ENCODE measurements at places on chromosomes 4 and X.
A peak's percentile ranks its signal among the peaks of the same experiment; 100 is the strongest.

DNA sequence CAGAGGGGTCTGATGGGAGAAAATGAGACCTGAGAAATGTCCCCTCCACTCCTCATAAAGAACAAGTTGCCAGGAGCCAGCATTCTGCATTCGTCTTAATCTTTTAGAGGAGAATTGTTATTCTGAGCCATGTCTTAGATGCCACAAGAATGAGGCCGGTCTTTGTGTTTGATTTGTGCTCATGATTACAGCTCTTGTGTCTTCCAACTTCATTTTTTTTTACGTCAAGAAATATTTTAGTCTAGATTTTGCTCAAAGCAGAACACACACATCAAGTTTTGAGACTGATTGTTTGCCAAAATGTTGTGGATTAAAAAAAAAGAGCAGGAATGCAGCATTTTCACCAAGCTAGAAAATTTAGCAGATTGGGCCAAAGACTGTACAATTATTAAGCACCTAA, 130.6 kb upstream of the PITX2 start:
- DNase-seq, result no peak

GRCh38 chr4:52833941-52834525, 28.1 kb upstream of the RASL11B start:
- no peak for DNase-seq

DNA sequence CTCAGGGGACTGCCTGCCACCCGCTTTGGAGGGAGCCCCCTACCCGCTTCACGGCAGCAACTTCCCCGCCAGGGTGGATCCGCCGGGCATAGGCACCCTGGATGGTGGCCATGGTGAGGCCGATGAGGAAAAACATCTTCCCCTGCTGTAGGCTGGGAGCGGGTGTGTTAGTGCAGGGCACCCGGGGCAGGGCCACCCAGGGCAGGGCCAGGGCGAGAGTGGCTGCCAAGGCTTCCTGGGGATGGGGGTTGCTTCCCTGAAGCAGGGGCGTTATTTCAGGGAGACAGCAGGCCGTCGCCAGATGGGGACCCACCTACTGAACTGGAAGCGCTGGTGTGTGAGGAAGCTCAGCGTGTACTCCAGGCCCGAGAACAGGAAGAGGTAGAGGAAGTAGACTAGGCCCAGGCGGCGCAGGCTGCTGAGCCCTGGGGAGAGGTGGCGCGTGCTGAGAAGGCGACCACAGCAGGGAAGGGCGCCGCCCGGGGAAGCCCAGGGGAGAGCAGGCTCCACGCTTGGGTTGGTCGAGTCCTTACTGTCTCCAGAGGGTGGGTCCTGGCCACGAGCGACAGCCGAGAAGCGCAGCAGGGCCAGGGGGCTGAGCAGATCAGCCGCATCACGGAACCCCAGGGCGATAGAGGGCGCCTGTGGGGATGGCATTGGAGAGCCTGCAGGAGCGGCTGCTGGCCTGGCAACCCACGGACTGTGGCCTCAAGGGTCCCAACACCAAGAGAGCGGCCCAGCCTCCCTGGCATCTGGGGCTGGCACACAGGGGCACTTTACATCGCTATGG, 31.5 kb downstream of the NOP14 start:
- DNase-seq, result no peak

DNA sequence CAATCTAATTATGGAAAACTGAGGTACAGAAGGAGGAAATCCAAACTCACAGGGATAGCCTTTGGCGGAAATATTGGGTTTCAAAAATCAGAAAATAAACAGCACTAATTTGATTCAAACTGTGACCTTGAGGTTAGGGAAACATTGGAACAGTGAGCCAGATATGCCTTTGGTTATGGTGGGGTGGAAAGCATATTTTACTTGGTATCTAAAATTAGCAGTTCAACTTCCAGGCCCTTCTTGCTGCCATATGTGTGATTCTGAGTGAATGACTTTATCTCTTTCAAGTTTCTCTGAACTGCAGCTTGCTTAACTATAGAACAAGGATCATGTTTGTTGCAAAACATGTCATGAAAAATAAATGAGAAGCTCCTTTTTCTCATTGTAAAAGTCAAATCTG, 240.9 kb upstream of the VEGFC start:
- no peak for DNase-seq

GRCh38 chr4:7087036-7087435, 19.2 kb upstream of the GRPEL1 start:
- no peak for DNase-seq

GRCh38 chrX:111504941-111505340, 6.5 kb upstream of the SERTM2 start:
- DNase-seq, result no peak

GRCh38 chr4:36088542-36088941, 155.8 kb downstream of the ARAP2 start:
- DNase-seq, result peak; percentile 59

GRCh38 chrX:20461002-20461401, 194.3 kb upstream of the RPS6KA3 start:
- no peak for DNase-seq

DNA sequence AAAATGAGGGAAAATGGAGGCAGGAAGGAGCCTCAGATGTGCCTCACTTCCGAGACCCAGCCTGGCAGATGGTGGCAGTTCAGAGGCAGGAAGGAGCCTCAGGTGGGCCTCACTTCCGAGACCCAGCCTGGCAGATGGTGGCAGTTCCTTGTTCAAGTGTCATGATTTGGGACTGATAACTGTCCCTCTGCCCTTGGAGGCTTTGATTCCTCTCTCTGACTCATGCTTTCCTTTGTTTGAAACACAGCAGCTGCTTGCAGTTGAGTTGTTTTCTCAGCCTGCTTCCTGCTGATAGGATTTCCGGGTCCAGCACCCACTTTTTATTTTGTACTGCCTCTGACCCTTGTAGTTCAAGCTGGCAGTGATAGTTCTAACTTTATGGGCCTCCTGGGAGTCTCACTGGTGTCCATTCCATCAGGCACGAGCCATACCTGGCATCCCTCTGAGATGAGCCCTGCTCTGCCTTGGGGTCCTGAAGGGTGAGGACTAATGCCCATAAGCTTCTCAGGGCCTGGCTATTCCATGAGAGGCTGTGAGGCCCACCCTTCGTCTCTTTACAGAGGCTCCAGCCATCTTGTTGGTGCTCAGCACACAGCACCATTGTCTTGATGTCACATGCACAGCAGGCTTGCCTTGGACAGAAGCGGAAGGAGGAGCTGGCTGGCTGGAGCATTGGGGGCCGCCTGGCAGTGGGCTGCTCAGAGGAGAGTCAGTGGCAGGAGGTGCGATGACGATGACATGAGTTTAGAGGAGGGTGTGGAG, 13.0 kb downstream of the RGS12 start:
- no peak for DNase-seq

DNA sequence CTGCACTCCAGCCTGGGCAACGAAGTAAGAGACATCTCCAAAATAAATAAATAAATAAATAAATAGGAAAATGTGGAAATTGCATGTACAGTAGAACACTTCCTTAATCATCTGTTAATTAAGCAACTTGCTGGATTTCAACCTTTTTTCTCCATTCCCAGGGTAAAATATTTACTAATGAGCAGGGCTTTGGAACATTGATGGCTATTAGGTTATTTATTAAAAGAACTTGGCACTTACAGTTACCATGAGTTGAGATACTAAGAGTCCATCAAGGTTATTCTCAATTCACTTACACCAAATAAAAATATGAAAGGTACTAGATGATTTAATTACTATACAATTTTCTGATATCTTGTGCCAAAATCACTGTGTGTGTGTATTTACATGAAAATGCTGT, 607.1 kb downstream of the PCDH18 start:
- DNase-seq, result no peak

DNA sequence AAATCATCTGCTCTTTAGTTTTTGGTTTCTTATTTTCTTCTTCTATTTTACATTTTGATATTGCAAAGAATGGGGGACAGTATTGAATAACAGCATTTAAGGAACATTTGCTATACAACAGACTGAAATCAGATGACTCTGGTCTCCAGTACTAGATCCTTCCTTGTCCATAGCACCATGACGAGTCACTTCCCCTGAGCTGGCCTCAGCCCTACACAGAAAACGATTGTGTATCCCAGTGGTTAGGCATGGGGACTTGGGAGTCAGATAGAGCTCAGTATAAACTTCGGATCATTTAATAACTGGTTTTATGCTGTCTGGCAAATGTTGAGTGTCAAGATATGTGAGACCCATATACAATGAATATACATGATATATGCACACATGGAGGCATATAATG, 44.7 kb upstream of the BEX4 start:
- DNase-seq, result peak; percentile 10

DNA sequence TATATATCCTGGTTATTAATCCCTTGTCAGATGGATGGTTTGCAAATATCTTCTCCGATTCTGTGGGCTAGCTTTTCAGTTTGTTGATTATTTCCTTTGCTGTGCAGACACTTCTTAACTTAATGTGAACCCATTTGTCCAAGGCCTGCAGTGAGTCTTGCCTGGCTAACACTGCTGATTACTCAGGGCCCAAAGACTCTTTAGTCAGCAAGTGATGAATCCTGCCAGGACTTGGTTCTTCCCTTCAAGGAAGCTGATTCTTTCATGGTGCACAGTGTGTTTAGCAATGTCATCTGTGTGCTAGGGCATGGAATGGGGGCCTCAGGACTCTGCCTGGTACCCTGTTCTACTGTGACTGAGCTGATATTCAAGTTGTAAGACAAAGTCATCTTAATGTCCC, 81.8 kb upstream of the TEX13A start:
- DNase-seq, result no peak

Data from astrocyte of the spinal cord (primary cell).